ENCODE measurements at places on chromosomes 7 and 10.

DNA sequence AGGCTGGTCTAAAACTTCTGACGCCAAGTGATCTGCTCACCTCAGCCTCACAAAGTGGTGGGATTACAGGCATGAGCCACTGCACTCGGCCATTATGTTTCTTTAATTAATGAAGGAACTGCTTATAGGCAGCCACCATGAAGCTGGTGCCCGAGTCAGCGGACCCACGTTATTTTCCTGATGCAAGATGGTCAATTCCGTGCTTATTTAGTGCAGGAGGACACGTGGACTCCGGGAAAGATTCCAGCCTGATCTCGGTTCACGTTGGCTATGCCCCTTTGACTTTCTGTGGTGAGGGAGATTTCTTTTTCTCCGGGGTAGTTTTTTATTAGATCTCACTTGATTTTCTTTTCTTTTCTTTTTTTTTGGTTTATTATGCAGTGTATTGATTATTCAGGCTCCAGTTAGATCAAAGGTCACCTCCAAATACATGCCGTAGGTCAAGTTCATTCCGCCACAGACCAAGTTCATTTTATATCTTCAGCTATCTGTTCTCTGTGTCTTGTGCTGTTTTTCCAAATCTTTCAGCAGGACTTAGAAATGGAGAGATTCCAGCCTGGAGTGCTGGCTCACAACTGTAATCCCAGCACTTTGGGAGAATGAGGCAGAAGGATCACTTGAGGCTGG is 8.3 kb downstream of the CAMK1D start:
- DNase-seq = no peak

- no peak for DNase-seq
Observed at GRCh38 chr10:44292390-44293002, 92.4 kb downstream of the CXCL12 start.

- DNase-seq = no peak
Observed at GRCh38 chr10:562142-562541, 127.3 kb downstream of the DIP2C start.

GRCh38 chr7:158396301-158396905 is 191.2 kb downstream of the PTPRN2 start:
- DNase-seq = no peak

DNA sequence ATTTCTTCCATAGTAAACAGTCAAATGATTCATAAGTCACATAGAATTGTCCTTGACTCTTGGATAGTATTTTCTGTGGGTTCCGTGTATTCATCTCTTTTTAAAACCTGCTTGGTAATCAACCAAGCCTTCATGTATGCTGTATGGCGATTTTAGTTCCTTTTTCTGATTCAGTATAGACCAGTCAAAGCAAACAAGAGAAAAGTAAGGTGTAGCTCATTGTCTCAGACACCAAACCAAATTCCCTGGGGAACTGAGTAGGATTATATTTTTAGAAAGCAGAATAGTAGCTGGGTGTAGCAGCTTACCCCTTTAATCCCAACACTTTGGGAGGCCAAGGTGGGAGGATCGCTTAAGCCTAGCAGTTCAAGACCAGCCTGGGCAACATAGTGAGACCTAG is 240.5 kb downstream of the BBS9 start:
- no peak for DNase-seq

GRCh38 chr10:68208424-68209042 is 23.4 kb downstream of the ATOH7 start:
- peak; percentile 84 for DNase-seq

GRCh38 chr10:75508239-75508813 is 76.9 kb downstream of the LRMDA start:
- peak; percentile 34 for DNase-seq

- DNase-seq = no peak
Observed at GRCh38 chr10:28578454-28578853, 45.5 kb downstream of the WAC start.

DNA sequence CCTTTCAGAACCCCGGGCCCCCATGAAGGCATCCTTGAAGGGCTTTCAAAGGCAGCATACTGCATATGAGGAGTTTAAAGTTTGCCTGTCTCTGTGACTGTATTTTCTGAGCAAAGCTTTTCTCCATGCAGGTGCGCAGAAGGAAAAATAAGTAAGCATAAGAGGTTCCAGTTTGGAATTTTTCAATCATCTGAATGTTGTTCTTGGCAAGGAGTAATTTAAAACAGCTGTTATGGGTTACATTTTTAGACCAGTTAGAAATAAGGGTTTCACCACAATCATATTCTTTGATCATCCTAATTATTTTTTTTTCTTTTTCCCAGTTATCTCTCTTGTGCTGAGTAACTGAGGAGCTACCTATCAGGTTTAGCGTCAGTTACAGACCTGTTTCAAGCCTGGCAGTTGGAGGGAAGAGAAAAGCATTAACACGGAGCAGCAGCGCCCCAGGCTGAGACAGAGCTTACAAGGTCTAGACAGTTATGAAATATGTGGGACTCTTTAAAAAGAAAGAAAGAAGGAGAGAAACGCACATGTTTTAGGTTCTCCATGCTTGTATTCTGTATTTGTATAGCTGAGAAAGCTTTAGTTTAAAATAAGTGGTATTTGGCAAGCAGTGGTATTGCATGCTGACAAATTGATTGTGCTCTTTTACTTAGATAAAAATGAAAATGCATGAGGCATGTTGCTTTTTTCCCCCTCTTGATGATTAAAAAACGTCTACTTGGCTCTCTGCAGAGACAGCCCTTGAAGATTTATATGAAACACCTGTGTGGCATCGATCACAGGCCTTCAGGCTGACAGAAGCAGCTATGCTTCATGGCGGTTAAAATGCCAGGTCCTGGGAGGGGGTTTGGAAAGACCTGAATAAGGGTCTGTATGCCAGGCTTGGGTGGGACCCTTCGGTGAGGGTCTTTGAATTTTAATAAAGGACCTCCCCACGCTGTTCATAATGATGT is 157.6 kb downstream of the GRK5 start:
- DNase-seq = no peak

- DNase-seq = no peak
Observed at GRCh38 chr10:130485236-130485957, 349.2 kb downstream of the GLRX3 start.

DNA sequence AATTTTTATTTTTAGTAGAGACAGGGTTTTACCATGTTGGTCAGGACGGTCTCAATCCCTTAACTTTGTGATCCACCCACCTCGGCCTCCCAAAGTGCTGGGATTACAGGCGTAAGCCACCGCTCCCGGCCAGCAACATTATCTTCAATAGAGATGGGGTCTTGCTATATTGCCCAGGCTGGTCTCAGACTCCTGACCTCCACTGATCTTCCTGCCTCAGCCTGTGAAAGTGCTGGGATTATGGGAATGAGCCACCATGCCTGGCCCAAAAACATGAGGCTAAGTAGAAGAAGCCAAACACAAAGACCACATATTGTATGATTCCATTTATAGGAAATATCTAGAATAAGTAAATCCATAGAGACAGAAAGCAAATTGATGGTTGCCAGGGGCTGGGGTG is 19.1 kb upstream of the CYTH3 start:
- DNase-seq = no peak

DNA sequence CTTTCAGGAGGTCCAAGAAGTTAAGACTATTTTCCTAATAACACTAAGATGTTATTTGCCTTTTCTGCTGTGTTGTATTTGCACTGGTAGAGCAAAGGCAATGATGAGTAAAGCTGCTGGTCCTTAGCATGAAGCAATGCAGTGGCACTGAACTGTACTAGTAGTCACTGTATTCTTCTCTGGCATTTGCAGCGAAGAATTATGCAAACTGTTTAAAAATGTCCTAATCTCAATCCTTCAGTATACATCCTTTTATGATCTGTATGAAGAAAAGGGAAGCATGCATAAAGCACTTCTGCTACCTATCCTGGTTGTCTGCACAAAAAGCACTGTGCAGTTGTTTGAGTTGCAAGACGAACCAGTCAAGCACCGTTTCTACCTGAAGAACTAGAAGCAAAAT is 20.4 kb downstream of the IGF2BP3 start:
- no peak for DNase-seq

Data from RKO (cell line).